ENCODE measurements at places on chromosomes 5 and 9.

DNA sequence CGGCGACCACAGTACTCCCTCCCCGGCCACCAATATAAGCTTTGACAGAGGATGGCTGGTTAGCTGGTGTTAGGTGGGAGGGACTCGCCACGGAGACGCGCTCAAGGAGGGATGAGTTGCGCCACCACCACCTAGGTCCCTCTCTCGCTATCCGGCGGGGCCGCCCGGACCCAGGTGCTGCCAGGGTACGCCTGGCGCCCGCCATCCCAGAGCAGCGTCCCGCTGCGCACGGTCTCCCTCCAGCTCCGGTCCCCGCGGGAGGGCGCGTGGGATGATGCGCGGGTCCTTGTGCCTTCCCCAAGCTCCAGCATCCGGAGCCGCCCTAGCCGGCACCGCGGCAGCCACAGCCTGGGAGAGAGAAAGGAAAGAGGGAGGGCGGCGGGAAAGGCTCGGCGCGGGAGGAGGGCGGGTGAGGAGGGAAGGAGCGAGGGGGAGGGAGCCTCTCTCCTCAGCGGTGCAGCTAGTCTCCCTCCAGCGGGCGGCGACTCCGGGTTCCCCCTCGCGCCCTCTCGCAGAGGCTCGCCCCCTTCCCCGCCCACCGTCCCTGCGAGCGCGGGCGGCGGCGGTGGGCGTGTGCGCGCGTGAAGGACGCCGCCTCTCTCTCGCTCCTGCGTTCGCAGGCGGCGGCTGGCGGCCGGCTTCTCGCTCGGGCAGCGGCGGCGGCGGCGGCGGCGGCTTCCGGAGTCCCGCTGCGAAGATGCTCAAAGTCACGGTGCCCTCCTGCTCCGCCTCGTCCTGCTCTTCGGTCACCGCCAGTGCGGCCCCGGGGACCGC is at the start of gene CAMK4:
CAMK4 (plus strand) TSS at position 598 of the 774 bp plus-strand sequence; CDS start at position 698, 100 bp downstream.
- peak; percentile 72 for DNase-seq

DNA sequence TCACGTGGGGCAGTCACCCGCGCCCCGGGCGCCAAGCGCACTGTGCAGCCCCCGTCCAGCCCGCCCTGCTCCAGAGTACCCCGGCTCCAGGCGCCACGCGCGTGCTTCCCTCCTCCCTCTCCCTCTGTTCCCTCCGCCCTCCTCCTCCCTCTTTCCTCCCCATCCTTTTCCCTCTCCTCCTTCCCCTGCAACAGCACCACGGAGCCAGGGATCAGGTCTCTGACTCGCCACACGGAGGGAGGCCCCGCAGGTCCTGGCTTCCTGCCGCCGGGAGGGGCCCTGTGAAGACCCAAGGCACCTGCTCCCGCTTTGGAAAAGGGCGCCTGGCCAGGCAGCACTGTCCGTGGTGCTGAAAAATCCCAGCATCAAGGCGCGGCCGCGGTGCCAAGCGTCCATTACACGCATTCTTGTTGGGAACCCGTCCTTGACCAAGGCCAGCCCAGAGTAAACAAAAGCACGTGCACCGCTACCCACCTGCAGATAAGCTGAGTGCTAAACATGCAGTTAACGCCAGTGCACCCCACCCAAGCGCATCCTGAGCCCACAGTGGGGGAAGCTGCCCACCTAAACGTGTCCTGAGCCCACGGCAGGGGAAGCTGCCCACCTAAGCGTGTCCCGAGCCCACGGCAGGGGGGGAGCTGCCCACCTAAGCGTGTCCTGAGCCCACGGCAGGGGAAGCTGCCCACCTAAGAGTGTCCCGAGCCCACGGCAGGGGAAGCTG is 21.7 kb downstream of the SLC6A18 start:
- no peak for DNase-seq

- no peak for DNase-seq
Measured at GRCh38 chr5:180932660-180933059, 33.7 kb downstream of the BTNL8 start.

DNA sequence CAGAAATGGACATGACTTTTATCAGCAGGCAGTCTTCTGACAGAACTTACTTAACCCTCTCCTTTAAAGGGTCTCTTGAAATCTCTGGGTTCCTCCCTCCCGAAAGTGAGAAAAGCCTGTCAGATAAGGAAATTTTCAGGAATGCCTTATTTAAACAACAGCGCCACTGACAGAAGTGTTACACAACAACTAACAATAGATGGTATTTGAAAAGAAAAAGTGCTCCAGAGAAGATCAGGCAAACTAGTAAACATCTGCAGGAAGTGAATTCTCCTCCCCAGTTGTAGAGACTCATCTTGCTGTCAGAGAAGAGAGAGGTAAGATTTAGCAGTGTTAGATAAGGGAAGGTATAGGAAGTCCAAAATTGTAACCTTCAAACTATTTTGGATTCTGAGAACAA is 107.2 kb upstream of the NFIL3 start:
- no peak for DNase-seq

- DNase-seq: no peak
Measured at GRCh38 chr5:170327168-170327567, 29.6 kb upstream of the LCP2 start.

DNA sequence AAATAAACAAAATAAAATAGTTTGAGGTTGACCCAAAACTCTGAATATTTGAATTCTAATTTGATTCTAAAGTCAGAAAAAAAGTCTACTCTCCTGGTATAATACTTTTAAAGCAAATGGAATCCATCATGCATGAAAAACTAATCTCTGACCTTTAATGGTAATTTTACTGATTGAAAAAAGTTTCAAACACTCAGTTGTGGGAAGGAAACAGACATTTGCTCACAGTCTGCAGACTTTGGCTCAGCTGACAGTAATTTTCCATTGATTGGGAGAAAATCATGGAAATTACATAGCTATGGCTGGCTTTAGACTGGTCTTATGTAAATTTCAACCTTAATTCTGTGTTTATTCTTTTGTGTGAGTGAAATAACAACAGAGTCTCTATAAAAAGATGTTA is 574.3 kb downstream of the PDE4D start:
- DNase-seq: no peak

GRCh38 chr9:131534721-131535237 is 3.7 kb upstream of the UCK1 start:
- no peak for DNase-seq

- DNase-seq: no peak
Measured at GRCh38 chr9:91604451-91605179, 181.0 kb upstream of the NFIL3 start.

DNA sequence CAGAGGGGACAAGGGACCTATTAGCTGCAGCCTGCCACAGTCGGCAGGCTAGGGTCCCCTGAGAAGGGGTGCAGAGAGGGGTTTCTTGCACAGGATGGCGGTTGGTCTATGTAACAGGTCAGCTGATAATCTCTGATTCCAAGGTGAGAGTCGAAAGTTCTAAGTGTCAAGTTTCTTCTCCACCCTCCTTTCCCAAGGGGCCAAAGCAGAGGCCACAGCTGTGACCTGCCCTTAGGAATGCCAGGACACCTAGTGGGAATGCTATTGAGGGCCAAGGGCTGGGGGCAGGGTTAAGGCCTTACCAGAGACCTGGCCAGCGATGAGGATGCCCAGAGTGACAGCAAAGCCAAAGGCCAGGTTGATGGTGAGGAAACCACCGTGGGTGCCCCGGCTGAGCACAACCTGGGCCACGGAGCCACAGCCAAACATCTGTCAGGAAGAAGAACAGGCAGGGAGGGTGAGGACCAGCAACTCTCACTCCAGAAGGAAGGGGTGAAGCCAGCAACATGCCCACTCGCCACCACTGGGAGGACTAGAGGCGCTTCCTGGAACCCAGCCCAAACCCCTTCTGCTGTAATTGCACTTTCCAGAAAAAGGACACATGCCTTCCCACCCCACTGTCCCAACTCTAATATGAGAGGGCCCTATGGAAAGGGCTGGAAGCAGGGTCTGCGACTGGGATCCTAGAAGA is 3.8 kb downstream of the AQP3 start:
- DNase-seq: no peak

GRCh38 chr5:6861036-6861435 is 147.8 kb downstream of the TENT4A start:
- DNase-seq: no peak

- DNase-seq: no peak
Measured at GRCh38 chr5:63602971-63603370, 359.3 kb downstream of the HTR1A start.

DNA sequence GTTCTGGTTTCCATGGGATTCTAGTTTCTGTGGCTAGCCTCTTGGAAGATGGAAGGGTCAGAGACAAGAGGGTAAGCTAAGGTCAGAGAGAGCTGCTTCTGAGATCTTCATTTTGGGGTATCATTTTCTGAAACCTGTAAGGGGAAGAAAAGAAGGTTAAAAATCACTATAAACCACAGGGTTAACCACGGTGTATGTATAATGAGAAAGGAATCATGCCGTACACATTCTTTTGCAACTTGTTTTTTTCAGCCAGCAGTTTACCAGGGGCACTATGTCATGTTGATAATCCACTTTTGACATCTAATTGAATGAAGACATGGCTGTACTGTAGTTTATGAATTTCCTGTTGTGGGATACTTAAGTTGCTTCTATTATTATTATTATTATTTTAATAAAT is 164.4 kb downstream of the FOCAD start:
- DNase-seq: no peak

- DNase-seq: no peak
Measured at GRCh38 chr5:71974165-71974564, 133.1 kb upstream of the MAP1B start.

DNA sequence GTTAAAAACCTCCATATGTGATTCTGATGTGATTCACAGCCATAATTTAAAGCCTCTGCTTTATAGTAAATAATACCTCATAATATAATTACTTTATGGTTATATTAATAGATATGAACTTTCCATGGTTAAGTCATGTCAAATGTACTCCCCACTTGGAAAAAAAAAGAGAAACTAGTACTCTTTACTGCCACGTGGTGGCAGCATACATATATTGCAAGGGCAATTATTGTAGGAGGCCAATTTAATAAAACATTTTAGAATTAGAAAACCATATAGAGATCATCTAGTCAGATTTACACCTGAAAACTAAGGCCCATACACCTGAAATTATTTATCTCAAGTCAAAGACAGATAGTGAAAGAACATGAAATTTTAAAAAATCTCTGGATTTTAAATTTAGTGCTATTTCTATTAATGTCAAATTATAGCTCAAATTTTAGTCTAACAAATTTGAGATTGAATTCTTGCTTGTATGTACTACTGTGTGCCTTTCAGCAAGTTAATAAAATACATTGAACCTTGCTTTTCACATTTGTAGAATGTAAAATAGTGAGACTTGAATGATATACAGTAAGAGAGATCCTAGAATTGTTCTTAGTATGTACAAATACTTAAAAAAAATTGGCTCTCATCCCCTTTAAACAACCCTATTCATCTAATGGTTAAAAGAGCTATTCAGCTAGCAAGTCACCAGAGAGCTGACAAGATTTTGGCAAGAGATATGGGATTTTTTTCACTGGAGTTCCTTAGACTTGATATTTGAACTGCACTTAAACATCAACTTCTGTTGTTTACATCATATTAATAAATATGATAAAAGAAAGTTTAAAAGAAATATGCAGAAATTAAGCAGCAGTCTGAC is 603.8 kb downstream of the TLE4 start:
- no peak for DNase-seq

GRCh38 chr9:111118256-111118948 is 80.1 kb upstream of the LPAR1 start:
- no peak for DNase-seq

DNA sequence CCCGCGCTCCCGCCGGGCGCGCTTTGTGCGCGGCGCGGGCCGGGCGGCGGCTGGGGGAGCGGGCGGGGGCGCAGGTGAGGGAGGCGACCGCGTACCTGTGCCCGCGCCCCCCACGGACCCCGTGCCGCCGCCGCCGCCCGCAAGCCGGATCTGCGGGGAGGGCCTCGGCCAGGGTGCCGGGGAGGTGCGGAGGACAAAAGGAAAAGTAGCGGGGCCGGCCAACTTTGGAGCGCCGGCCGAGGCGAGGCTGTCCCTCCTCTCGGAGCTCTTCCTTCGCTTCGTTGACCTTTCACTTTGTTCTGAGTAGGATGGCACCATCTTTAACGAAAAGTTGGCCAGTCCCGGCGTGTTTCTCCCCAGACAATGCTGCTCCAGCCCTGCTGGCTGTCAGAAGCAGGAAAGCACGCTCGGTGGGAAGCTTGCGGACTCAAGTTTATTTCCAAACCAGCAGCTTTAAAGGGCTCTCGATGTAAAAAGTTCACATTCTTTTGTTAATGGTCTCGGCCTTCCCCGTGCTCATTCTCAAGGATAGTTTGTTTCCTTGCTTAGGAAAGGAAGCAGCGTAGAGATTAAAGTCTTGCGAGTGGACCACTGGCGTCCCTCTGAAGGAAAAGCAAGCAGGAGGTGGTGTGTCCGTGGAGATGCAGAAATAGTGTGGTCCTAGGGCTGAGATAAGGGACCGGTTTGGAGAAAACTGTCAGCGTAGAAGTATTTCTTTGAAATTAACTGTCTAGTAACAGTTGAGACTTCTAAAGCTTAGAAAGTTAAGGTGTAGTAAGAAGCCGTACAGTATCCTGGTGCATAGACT is 639 bp downstream of the EHMT1 start:
- DNase-seq: no peak

DNA sequence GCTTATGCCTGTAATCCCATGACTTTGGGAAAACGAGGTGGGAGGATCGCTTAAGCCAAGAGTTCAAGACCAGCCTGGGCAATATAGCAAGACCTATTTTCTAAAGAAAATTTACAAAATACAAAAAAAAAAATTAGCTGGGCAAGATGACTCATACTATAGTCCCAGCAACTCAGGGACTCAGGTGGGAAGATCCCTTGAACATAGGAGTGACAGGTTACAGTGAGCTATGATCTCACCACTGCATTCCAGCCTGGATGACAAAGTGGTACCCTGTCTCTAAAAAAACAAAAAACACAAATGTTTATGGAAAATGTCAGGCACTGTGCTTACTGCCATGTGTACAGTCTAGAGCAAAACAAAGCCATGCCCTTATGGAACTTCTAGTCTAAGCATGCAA is 823.3 kb upstream of the DMAC1 start:
- no peak for DNase-seq

GRCh38 chr9:84615544-84615943 is 54.0 kb upstream of the NTRK2 start:
- no peak for DNase-seq

DNA sequence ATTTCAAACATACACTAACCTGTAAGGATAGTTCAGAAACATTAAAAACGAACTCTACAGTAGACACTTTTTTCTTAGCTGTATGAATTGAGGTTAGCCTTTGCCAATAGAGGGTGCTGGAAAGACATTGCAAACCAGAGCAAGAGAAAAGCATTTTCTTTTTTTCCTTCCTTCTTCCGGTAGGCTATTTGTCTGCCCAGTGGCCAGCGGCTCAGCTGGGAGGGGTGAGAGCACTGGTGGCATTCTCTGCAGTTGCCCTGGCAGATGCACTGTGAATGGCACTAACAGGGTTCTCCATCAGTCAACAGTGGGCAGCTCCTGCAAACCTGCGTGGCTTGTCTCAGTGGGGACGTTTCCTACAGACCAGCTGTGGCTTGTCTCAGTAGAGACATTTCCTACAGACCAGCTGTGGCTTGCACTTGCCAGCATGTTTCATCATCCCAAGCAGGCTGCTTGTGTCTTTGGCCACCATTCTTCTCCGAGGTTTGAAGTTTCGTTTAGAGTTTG is 984.5 kb upstream of the CDH18 start:
- DNase-seq: no peak

DNA sequence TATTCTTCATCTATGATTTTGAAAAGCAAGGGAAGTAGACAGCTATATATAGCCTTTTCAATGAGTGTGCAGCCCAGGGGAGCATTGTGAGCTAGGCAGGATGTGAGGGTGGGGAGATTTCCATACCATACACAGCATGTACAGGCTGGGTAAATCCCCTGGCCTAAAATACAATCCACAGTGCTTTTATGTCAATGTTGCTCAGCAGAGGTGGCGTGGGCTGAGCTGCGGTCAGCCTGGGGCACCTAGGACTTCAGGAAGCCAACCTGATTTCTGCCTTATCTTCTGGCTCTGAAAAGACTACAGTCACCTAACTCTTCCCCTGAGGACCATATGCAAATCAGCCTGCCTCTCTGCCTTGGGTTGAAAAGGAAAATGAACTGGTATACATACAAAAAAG is 6.3 kb upstream of the GARIN3 start:
- DNase-seq: peak; percentile 47

Data from stimulated activated CD8-positive, alpha-beta memory T cell treated with anti-CD3 and anti-CD28 coated beads, Interleukin-2, amount 100 ng/mL, for 1 hour (primary cell).